ENCODE measurements at places on chromosomes 5 and 9.

GRCh38 chr9:37574241-37574721 lies 1.9 kb downstream of the FBXO10 start:
- no peak for DNase-seq

DNA sequence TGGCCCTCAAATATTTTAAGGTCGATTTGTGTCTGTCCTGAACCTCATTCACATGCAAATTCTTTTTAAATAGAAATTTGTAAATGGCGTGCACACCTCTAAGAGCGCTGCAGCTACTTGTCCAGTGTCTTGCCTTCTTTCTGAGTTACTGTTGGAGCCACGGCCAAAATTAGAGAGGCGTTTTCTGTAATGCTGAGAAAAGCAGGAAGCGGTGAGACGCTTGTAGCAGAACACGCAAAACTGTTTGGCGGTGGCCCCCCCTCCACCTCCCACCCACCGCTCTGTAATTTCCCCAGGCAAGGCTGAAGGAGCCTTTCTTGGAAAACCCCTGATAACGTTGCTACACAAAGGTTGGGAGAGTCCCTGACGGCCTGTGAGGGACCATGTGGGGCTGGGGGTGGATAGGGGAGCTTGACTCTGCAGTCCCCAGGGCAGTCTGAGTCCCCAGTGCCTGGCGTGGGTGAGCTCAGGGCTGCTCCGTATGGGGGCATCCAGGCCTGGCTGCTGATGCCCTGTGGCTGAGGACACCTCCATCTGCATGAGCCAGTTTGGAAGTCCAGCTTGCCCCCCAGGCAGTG lies 96.5 kb downstream of the GADD45G start:
- no peak for DNase-seq

- DNase-seq = no peak
These were observed 566.4 kb downstream of the EFNA5 start for GRCh38 chr5:107104040-107104995.

- DNase-seq = peak; percentile 81
These were observed 118.8 kb upstream of the RPS23 start for GRCh38 chr5:82396871-82397514.

- DNase-seq = no peak
These were observed 233.5 kb upstream of the WWC1 start for GRCh38 chr5:168057905-168058304.

- no peak for DNase-seq
These were observed 150.5 kb upstream of the CDKN2B start for GRCh38 chr9:22159586-22159985.

- DNase-seq = no peak
These were observed 72.5 kb downstream of the AP3B1 start for GRCh38 chr5:78221964-78222451.

DNA sequence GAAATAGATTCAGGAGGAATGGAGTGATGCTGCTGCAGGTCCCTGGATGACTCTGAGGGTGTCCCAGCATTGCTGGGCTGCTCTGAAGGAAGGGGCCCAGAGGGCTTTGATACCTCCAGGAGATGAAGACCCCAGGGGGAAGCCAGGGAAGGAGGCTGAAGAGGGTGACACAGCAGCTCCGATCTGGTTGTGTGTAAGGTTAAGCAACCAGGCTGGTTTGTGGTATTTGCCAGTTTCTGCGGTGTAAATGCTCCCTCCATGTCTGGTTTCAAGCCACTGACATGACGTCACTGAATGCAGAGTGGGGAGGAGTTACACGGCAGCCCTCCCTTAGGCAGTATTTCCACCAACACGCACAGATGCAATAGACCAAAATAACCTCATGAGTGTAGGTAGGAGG lies 40.0 kb upstream of the ORM1 start:
- peak; percentile 19 for DNase-seq

DNA sequence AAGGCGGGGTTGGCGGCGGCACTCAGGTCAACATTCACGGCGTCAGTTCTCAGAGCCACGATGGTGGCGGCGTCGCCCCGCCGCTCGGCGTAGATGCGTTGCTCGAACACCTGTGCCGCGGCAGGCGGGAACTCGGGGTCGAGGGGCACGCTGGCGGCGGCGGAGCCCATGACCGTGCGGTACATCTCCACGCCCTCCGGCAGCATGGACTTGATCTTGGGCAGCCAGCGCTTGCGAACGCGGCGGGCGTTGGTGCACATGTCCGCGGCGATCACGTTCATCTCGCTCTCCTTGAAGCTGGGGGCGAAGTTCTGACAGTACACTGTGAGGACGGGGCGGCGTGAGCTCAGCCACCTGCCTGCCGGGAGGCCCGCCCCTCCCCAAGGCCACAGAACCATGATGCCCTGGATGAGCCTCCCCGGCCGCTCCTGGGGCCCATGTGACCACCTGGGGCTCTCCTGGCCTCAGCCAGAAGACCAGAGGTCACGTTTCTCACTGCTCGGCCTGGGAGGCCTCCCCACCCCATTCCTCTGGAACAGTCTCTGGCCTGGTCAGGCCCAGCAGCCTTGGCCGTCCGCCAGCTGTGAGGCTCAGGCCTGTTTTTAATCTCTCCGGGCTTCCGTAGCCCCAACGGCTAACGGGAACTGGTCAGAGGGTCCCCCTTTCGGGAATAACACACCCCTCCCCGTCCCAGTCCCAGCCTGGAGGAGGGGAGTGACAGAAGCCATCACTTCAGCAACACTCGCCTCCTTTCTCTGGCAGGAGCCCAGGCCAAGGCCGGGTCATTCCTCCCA lies 50.7 kb upstream of the UBAC1 start:
- DNase-seq = no peak

DNA sequence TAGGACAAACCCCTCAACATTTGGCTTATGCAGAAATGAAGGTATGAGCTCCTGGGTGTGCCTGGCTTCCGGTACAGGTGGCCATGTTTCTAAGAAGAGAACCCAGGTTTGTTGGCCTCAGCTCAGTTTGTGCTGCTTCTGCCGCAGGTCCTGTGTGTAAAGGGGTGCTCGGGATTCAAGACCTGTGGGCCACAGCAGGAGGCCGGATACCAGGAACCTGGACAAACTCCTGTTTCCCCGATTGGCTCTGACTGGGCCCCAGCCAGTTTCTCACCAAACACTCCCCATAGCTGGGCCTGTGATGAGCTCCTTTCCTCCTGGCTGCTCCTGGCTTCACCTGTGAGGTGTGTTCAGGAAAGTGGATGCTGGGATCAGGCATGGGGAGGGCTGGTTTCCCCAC lies 271.2 kb upstream of the IRX2 start:
- no peak for DNase-seq

DNA sequence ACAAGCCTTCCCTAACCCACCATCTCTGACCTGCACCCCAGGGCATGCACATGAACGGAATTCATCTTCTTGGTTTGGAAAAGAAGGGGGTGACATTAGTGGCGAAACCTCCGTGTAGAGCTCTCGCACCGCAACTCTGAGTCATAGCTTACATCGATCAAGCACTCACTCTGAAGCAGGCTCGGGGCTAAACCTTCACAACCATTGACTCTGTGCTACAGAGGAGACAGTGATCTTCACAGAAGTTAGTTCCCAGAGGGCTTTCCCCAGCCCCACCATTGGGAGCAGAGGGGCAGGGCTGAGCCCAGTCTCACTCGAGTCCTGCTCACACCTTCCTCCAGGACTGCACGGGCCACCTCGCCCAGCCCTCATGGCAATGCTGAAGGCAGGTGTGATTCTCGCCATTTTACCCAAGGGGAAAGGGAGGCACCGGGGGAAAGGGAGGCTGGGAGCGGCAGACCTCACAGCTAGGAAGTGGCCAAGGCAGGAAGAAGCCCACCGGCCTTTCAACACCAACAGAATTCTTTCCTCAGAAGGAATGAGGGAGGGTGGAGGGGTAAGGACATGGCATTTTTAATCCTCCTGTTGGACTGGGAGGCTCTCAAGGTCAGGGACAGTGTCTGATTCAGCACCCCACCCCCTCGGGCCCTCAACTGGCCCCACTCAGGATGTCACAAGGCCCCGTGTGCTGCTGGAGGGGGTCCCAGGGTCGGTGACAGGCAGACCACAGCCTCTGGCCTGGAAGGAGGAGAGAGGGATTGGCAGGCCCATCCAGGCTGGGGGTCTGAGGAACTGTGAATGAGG lies 25.9 kb upstream of the IL17B start:
- DNase-seq = peak; percentile 59

- DNase-seq = peak; percentile 58
These were observed at the start of gene PARP8 for GRCh38 chr5:50666261-50667022. PARP8 (plus strand) TSS chr5:50666637; CDS start chr5:50667096, 459 bp downstream.

GRCh38 chr9:99231711-99232110 lies 9.6 kb downstream of the SEC61B start:
- DNase-seq = no peak

DNA sequence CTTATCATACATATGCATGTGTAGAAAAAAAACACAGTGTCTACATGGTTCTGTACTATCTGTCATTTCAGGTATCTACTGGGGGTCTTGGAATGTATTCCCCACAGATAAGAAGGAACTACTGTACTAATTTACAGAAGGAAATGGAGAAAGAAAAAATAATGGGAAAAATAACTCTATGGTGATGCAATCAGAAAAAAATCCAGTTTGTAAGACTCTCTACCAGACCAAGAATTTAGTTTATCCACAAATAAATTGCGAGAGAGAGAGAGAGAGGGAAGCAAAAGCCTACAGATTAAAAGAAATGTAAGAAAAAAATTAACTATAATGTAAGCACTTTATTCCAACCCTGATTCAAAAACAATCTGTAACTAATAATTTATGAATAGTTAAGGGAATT lies 708.6 kb upstream of the ZNF608 start:
- DNase-seq = no peak

DNA sequence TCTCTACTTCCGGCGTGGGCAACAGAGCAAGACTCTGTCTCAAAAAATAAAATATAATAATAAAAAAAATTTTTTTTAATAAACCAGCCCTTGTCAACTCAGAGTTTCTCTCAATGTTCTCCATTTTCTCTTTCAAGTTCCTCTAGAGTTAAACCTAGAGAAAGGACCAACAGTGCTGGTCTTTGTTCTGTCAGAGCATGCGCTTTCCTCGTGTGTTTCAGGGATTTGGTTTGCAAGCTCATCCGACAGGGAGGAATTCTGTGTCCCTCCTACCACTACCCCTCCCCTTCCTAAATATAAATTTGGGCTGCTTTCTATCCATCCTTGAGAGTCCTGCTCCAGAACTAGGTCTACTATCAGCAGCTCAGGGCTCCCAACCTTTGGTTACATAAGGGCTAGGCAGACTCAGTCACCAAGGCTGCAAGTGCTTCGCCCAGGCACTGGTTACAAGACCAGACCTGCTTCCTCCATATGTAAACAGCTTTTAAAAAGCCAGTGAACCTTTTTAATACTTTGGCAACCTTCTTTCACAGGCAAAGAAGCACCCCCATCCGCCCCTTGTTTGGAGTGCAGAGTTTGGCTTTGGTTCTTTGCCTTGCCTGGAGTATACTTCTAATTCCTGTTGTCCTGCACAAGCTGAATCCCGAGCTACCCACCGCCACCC lies 13.5 kb downstream of the SETX start:
- DNase-seq = no peak

GRCh38 chr5:59401637-59402036 lies 491.9 kb downstream of the PDE4D start:
- no peak for DNase-seq

- DNase-seq = no peak
These were observed 3.5 kb upstream of the SUSD3 start for GRCh38 chr9:93054758-93055704.

- no peak for DNase-seq
These were observed 174.8 kb downstream of the SLF1 start for GRCh38 chr5:94793113-94793815.

- no peak for DNase-seq
These were observed 37.5 kb downstream of the ZNF618 start for GRCh38 chr9:113913426-113914195.

GRCh38 chr9:107749787-107750444 lies 260.3 kb upstream of the KLF4 start:
- peak; percentile 17 for DNase-seq

- no peak for DNase-seq
These were observed 18.3 kb upstream of the BTNL3 start for GRCh38 chr5:180970336-180970735.

DNA sequence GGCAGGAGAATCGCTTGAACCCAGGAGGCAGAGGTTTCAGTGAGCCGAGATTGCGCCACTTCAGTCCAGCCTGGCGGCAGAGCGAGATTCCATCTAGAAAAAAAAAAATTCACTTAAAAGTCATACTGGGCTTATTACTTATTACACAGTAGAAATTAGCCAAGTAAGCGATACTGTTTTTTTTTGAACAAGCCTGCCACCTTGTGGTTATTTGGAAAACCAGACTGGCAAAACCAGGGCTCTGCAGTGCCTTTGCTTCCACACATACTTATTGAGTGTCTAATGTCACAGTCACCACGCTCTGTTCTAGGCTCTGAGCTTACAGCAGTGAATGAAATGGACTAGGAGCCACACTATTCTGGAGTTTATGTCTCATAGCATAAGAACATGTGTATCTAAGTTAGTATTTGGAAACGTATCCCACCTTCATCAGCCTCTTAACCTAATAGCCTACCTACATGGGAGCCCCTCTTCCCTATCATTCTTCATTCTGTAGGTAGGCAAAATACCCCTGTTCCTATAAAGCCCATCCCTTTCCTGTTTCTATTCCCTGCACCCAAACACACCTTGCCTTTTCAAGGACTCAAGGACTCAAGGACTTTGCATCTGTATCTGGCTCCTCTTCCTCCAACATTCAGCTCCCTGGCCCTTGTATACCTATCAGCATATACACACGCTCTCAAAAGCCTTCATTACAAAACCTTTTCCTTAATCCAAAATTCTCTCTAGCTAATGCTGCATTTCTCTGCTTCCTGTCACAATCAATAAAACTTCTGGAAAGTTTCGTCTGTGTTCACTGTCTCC lies 13.9 kb upstream of the BASP1 start:
- DNase-seq = no peak

- DNase-seq = no peak
These were observed 19.7 kb downstream of the PTTG1 start for GRCh38 chr5:160441311-160441781.

- no peak for DNase-seq
These were observed 46.9 kb upstream of the FREM1 start for GRCh38 chr9:14957109-14957508.

GRCh38 chr5:159933531-159934485 lies 17.5 kb downstream of the ADRA1B start:
- DNase-seq = no peak
